Epithelial cell of proximal tubule (primary cell): ENCODE measurements at places on chromosomes 7 and 10. TPM values are rescaled to one million over a fixed set of nuclear protein-coding genes. Genes with fewer than 3 reads are reported as not detected.

GRCh38 chr7:135333200-135333599 lies 99.6 kb downstream of the STRA8 start:
- DNase-seq, result peak; percentile 85

GRCh38 chr10:114009281-114009996 lies 34.2 kb upstream of the ADRB1 start:
- DNase-seq, result no peak

DNA sequence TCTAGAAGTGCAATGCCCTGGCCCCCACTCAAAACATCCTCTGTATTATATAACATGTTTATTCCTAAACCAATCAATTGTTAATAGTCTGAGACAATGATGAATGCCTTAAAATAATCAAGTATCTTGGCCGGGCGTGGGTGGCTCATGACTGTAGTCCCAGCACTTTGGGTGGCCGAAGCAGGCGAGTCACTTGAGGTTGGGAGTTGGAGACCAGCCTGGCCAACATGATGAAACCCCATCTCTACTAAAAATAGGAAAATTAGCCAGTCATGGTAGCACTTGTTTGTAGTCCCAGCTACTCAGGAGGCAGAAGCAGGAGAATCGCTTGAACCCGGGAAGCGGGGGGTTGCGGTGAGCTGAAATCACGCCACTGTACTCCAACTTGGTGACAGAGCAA lies 29.4 kb upstream of the CACNA2D1 start:
- DNase-seq, result no peak

DNA sequence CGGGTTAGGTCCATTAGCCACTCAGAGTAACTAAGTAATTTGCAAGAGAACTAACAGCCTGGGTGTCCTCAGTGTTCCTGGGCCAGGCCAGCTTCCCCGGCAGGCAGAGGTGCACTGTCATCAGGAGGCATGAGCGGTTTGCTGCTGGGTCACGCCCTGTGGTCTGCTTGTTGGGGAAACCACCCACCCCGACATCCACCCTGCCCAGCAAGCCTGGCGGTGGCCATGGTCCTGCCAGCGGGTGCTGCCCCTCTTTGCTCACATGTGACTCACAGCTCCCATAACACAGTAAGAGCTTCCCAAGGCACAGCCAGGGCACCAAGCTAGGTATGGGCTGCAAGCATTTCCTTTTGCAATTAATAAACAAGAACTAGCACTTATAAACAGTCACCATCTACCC lies 75.9 kb downstream of the RGS10 start:
- no peak for DNase-seq

- DNase-seq, result no peak
Measured at GRCh38 chr10:17155826-17156225, 26.2 kb upstream of the CUBN start.

DNA sequence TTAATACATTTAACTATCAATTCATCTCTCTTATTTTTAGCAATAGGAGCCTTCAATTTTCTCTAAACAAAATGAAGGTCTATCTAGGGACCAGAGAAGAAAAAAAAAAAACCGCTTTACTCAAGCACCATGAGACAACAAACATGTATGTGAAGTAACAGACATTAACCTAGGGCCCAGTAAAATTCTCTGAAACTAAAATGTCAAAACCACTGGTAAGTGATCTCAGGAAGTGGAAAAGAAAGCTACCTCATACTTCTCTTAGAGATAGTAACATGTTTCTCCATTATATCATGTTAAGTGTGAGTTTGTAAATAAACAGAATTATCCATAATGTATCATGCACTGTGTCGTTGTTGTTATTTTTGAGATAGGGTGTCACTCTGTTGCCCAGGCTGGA lies 35.4 kb upstream of the PTER start:
- no peak for DNase-seq

COBL gene
- total RNA-seq, result 1.5 and 6.6 TPM in 2 replicates

PNPLA8 gene
- 12.7 and 23.5 TPM in 2 replicates for total RNA-seq
